ENCODE measurements at places on chromosomes 7 and 10.

DNA sequence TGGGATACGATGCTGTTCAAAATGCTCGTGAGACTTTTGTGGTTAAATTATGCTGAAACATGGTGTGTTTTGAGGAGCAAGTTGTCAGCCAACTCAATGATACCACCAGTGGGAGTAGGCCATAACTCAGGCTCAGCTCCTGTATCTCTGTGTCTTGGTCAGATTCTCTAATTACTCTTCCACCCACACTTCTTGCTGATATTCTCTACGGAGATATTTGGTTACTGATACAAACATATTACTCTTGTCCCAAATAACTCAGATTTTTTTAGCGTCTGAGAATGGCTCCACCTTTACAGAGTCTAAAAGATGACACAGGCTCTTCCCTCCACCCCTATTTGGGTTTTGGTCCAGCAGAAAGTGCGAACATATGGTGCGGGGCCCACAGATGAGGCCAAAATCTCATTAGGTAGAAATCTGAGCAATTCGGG lies 168.9 kb downstream of the PKD1L1 start:
- no peak for DNase-seq

DNA sequence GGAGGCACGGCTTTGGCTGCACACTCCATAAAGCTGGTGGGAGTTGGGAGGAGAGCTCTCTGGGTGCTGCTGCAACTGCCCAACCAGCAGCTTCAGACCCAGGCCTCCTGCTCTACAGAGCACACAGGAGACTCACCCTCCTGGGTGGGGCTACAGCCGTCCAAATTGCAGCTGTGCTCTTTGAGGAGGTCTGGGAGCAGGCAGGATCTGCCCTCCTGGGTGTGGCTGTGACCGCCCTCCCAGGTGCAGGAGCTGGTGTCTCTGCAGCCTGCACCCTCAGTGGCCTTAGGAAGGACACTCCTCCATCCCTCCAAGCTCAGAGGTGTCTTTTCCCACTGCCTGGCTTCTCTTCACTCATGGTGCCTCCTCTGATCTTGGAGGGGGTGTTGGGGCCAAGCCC lies 20.0 kb upstream of the PRF1 start:
- DNase-seq = no peak

DNA sequence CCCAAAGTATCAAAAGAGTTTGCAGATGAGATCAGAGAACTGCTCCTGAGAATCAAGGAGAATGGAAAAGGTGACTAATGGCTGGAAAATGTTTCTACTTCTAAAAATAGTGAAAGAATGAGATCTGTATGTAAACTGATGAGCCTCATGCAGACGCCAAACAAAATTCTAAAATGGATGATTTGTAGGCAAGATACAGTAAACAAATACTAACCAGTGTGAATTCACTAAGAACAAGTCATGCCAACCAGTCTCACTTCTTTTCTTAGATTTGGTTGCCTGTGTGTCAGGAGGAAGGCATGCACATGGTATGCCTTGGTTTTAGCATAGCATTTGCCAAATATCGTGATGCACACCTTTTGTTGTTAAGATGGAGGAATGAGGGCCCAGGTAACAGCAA lies 94.9 kb upstream of the PIK3CG start:
- DNase-seq = peak; percentile 30

DNA sequence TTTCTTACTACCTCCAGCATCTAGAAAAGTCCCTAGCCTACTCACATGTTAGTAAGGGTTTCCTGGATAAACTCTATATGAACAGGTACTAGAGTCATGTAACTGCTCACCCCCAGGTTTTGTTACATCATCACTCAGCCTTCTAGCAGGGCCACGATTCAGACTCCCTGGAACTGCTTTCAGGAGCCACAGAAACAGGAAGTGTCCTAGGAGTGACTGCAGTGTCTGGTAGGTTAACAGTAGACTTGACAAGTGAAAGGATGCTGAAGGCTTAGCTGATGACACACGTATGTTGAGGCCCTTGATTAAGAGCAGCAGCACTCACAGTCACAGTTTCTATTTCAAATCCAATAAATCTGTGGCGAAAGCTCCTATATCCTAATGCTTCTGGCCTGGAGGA lies 101.2 kb downstream of the DNMBP start:
- no peak for DNase-seq

All from keratinocyte (primary cell).